ENCODE measurements at places on chromosomes 12 and 14.

DNA sequence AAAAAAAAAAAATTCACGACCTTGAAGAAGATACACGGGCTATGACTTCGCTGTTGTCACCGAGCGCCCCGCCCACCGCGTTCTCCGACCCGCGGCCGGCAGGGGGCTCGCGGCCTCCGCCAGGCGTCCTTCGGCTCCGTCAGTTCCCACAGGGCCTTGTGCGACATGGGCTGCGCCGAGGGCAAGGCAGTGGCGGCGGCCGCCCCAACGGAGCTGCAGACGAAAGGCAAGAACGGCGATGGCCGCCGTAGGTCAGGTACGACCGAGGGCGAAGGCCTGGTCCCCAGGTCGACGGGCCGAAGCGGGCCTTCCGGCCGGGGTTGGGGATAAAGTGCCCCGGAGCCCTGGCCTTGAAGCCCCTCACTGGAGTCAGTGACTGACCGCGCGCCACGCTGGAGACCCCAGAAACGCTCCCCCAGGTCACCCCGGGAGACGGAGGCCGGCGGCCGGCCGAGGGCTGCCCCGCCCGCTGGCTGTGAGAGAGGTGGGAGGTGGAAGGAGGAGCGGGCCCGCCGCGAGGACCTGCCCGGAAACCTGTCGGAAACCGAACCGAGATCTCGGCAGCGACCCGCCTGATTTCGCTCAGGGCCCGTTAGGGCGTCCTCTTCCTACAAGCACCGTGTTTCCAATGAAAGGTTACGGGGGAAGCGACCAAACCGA is at the start of gene TXNRD1:
Gene TXNRD1 (plus strand): TSS at position 142 of the 660 bp plus-strand sequence. CDS start 24 bp downstream, at position 166.
- peak; percentile 63 for DNase-seq

DNA sequence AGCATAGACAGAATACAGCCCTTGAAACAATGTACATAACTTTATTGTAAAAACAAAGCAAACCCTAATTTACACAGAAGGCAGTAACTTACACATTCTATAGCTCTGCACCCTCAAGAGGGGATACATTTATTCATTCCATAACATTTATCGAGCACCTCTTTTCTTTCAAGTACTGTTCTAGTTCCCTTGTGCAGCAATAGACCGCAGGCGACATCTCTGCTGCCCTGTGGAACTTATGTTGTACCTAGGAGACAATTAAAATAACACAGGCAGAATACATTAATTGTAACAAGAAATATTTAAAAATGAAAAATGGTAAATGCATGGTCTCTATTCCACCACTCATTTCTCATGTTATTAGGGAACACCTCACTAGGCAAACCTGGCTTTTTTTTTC is 1.4 kb upstream of the ARHGDIB start:
- no peak for DNase-seq

- DNase-seq = no peak
Measured at GRCh38 chr12:109864916-109865315, 15.4 kb downstream of the GLTP start.

GRCh38 chr12:89731614-89732013 is 23.0 kb upstream of the ATP2B1 start:
- no peak for DNase-seq

DNA sequence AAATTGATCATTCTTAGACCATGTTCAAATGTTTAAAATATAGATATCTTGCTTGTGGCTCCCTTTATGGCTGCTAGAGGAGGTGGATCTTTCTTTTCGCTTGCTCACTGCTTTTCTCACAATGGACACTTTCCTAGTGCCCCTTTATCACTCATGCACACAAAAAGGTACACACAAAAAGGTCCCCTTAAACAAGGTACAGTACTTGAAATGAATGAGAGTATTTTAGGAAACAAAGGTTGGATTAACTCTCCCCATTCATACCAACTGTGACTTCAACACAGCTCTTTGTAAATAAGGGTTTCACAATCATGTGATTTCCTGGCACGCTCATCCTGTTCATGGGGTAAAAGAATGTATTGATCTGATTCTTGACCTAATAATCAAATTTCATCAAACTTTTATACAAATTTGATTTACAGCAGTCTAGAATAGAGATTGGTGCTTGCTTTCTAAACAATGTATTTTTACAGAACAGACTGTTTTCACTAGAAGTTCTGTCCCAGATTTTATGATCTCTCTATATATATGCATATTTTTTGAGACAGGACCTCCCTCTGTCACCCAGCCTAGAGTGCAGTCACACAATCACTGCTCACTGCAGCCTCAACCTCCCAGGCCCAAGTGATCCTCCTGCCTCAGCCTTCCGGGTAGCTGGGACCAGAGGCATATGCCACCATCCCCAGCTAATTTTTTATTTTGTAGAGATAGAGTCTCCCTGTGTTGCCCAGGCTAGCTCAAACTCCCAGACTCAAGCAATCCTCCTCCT is 34.4 kb upstream of the EPS8 start:
- no peak for DNase-seq

DNA sequence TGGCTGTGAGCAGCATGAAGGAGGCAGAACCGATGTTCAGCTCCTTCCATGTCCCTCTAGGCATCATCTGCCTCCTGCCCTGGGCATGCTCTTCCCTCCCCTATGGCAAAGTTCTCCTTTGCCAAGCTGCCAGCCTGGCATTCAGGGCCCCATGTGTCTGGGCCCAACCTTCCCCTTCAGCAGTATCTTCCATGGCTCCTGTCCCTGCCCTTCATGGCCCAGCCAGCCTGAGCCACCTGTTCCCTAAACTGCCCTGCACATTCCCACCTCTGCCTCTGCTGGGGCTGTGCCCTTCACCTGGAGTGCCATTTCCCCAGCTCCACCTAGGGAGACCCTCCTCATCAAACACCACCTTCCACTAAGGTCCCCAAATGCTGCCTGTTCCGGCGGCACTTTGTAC is 74.0 kb upstream of the TCL1A start:
- no peak for DNase-seq

DNA sequence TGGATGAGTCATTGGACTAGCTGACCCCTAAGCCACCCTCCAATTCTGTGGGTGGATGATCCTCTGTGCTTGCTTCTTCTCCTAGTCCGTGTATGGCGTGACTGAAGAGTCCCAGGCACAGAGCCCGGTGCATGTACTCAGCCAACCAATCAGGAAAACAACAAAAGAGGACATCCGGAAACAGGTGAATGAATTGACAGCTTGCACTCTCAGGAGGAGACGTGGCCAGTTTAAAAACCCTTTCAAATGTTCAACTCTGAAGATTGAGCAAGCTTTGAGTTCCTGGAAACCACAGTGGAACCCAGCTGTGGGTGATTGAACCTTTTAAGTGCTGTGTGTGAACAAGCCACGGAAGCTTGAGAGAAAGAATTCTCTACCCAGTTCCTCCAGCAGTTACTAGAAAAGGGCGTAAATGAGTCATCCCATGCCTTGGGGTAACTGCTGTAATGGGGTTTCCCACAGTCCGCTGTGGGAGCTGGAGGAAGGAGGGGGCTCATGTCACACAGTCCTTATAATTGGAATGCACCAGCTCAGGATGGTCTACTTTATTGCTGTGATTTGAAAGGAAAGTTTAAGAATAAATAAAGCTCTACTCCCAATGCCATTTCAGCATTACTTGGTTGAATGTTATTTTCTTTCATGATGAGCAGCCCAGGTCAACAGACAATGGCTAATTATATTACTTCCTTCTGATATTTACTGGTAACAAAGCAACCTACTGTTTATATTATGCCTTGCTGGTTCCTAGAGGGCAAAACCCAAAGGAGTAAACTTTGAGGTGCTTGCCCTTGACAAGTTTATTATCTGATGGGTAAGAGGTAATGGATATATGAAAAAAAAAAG is 417.0 kb downstream of the DPF3 start:
- DNase-seq = no peak

GRCh38 chr12:45729233-45730083 is at the start of gene ARID2:
TSS of gene ARID2 (plus strand) at chr12:45729706. CDS start at chr12:45729837, 131 bp downstream.
- peak; percentile 69 for DNase-seq

- no peak for DNase-seq
Measured at GRCh38 chr12:83349907-83350611, 663.4 kb downstream of the TMTC2 start.

- DNase-seq = no peak
Measured at GRCh38 chr12:127957001-127957660, 309.8 kb upstream of the TMEM132C start.

DNA sequence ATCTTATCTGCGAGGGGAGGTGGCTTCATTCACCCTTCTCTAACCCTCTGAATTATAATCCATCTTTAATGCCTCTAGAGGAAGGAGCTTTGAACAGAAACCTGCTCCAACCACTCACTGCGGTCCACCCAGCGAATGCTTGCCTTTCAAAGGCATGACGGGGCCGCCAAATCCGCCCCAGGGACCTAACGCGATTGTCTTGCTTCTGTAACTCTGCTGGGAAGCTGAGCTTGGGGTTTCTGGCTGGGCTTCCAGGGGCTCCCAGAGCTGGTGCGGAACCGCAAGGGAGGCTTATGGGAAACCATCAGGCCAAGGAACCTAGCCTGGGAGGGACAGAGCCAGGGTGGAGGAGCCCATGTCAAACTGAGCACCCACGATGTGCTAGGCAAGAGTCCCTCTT is 231.2 kb upstream of the LHX5 start:
- DNase-seq = no peak

GRCh38 chr12:94726236-94726835 is 76.0 kb upstream of the TMCC3 start:
- DNase-seq = no peak

DNA sequence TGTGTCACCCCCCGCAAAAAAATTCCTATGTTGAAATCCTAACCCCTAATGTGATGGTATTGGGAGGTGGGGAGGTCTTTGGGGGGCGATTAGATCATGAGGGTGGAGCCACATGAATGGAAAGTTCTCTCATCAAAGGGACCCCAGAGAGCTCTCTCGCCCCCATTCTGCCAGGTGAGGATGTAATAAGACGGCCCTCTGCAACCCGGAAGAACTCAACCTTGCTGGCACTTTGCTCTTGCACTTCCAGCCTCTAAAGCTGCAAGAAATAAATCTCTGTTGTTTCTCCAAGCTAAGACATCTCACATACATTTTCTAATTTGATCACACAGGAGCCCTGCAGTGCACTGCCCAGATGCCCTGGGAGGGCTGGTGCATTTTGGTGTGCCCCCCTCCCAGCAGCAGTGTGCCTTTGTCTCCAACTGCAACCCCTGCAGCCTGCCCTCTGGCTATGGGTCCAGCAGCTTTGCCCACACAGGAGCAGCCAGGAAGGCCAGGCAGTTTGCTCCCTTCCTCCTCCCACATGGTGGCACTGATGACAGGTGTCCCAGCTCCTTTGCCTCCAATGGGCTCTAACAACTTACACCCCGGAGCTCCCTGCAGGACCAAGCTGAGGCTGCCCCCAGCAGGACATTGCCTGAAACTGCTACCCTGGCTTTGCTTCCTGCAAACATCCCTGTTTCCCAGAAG is 59.3 kb downstream of the C14orf132 start:
- no peak for DNase-seq

- DNase-seq = no peak
Measured at GRCh38 chr12:8987685-8988084, 1.7 kb upstream of the KLRG1 start.

DNA sequence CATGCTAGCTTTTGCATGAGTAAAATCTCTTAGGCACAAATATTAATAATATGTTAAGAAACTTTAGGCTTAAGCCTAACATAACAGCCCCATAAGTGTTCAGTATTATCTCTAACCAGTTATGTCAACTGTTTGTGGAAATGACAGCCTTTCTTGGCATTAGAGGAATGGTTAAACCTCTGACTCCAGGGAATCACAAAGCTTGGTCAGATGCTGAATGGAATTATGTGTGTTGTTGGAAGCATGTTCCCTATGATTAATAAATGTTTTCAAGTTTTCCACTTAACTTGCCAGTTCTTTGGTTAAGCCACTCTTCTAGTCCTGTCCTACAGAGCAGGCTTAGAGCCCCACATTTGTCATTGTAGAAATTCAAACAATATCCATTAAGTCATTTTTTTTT is 17.0 kb downstream of the PSEN1 start:
- DNase-seq = no peak

GRCh38 chr12:26096036-26096435 is 28.8 kb downstream of the BHLHE41 start:
- DNase-seq = no peak

DNA sequence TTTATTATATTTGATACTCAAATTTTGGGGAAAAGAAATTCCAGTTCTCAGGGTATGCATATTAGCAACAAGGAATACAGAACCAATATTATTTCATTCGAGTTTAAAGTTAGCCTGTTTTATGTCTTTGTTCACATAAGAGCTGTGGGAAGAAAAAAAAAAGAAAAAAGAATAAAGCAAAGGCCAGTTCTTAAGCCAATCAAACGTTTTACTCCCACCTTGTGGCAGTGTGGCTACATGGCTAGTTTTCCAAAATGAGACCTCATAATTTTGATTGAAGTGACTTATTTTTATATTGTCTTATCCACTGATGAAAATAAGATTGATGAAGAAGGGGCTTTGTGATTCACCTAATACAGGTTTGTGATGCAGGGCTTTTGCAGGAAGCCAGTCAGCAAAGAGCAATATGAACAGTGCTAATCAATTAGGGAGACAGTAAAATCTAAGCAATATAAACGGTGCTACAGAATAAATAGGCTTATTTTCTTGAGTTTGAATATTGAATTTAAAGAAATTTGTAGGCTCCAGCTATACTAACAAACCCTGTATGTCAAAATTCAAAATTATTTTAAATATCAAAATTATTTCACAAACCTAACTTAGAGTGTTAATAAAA is 624.1 kb upstream of the FOXG1 start:
- DNase-seq = no peak
